ENCODE measurements at places on chromosomes 12 and 14.
A peak's percentile ranks its signal among the peaks of the same experiment; 100 is the strongest.

- no peak for DNase-seq
Observed at GRCh38 chr12:120689397-120690082, 2.6 kb downstream of the MLEC start.

- peak; percentile 19 for DNase-seq
Observed at GRCh38 chr14:68796418-68797101, 3.7 kb upstream of the ZFP36L1 start.

DNA sequence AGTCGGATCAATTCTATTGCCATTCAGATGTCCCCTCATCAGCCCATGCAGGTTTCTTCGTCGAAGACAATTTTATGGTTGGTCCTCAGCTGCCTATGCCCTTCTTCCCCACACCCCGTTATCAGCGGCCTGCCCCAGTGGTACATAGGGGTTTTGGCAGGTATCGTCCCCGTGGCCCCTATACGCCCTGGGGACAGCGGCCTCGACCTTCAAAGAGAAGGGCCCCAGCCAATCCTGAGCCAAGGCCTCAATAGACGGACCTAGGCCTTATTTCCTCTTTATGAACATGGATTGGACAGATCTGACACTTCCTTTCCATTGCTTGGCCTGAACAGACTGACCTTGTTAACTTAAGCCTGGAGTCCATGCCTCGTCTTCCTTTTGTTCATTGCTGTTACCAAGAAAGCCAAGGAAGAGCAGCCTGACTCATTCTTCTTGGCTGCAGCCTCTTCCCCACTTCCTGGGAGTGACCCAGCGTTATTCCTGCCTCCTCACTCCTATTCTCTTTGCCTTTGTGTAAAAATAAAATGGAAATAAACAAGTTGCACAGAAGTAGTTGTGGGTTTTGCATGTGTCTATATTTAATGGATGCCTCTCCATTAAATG, 156.5 kb upstream of the AMIGO2 start:
- peak; percentile 92 for DNase-seq

GRCh38 chr14:35301735-35302528, 9.8 kb downstream of the PSMA6 start:
- DNase-seq = no peak

GRCh38 chr12:84218406-84218805, 694.2 kb downstream of the SLC6A15 start:
- no peak for DNase-seq

DNA sequence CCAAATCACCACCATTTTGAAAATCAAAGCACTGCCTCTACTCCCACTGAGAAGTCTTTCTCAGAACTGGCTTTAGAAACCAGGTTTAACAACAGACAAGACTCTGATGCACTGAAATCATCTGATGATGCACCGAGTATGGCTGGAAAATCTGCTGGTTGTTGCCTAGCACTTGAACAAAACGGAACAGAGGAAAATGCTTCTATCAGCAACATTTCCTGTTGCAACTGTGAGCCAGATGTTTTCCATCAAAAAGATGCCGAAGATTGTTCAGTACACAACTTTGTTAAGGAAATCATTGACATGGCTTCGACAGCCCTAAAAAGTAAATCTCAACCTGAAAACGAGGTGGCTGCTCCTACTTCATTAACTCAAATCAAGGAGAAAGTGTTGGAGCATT, 115.0 kb upstream of the NPAS3 start:
- no peak for DNase-seq

- no peak for DNase-seq
Observed at GRCh38 chr14:104158827-104159798, 20.7 kb downstream of the KIF26A start.

DNA sequence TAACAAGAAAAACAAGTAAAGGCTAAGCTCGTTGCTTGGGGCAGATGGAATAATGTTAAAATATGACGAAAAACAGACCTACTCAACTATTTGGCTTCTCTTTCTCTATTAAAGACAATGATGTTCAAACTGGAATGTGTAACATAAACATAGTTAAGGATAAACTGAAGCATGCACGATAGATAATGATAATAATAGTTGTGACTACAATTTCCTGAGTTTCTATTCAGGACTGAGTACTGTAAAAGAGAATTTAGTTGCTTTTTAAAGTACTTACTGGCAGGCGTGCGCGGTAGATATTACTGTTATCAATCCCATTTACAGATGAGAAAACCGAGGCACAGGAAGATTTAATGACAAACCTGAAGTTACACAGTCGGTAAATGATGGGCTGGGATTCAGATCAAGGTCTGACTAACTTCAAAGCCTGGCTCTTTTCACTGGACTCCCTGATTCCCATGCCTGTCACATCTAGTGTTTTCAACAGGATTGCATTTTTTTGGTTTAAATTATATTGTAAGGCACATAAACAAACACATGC, 103.0 kb downstream of the CRADD start:
- peak; percentile 94 for DNase-seq

DNA sequence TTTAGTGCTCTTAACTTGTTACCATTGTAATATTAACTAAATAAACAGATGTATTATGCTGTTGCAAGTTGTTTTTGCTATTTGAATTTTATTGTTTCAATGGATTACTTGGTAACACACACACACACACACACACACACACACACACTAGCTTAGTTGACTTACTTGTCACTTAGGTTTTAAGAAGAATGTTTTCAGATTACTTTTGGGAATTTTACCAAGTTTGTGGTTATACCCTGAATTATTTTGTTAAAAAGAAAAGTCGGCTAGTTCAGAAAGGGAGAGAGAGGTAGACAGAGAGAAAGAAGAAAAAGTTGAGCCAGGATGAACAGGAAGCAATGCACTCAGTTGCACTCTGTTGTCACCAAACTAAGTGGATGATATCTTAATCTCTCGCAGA, 5.3 kb downstream of the SSTR1 start:
- peak; percentile 50 for DNase-seq

Measured in EH (cell line).